Right lobe of liver (tissue), 6 donors: ENCODE measurements at places on chromosomes 5 and 9. TPM values are rescaled to one million over a fixed set of nuclear protein-coding genes. Genes with fewer than 3 reads are reported as not detected.
A peak's percentile ranks its signal among the peaks of the same experiment; 100 is the strongest.

The EIF4E1B gene
- total RNA-seq: not detected

The SERF1A gene
- total RNA-seq: 1.5 TPM

The CDC26 gene
- total RNA-seq: 16.2 TPM

The TPM2 gene
- 4.7 TPM for total RNA-seq

The GABRA1 gene
- total RNA-seq: not detected

The PCDHGC4 gene
- 10.7 TPM for total RNA-seq

The PCDHGB2 gene
- total RNA-seq: 1.1 TPM

The TMEM215 gene
- not detected for total RNA-seq

The LCN12 gene
- total RNA-seq: 2.7 TPM

The COL23A1 gene
- 1.2 TPM for total RNA-seq

DNA sequence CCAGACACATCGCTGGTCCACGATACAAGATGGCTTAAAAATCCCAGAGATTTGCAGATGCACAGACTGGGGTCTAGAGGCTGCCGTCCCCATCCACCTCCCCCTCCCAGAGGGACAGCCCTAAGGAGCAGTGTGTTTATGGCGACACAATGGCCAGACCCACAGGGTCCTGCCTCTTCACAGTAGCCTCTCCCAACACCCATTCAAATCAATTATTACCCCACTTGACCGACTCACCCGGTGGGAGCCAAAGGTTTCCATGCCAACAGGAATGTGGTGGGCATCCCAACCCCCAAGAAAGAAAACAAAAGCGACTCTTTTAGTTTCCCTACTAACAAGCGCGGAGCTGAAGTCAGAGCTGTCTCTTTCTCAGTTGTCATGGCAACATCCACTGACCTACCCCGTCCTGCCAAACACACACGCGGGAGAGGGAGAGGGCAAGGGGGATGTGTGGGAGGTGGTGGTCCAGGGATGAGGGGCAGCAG is 209.0 kb downstream of the TTLL11 start:
- no peak for DNase-seq

GRCh38 chr9:104269996-104270963 is 176.2 kb downstream of the SMC2 start:
- DNase-seq: no peak

- no peak for DNase-seq
Observed at GRCh38 chr5:10111571-10111970, 138.1 kb downstream of the ATPSCKMT start.

- DNase-seq: no peak
Observed at GRCh38 chr5:164185000-164185399, 679.6 kb downstream of the MAT2B start.

GRCh38 chr5:132238169-132238744 is 10.6 kb upstream of the P4HA2 start:
- DNase-seq: no peak

DNA sequence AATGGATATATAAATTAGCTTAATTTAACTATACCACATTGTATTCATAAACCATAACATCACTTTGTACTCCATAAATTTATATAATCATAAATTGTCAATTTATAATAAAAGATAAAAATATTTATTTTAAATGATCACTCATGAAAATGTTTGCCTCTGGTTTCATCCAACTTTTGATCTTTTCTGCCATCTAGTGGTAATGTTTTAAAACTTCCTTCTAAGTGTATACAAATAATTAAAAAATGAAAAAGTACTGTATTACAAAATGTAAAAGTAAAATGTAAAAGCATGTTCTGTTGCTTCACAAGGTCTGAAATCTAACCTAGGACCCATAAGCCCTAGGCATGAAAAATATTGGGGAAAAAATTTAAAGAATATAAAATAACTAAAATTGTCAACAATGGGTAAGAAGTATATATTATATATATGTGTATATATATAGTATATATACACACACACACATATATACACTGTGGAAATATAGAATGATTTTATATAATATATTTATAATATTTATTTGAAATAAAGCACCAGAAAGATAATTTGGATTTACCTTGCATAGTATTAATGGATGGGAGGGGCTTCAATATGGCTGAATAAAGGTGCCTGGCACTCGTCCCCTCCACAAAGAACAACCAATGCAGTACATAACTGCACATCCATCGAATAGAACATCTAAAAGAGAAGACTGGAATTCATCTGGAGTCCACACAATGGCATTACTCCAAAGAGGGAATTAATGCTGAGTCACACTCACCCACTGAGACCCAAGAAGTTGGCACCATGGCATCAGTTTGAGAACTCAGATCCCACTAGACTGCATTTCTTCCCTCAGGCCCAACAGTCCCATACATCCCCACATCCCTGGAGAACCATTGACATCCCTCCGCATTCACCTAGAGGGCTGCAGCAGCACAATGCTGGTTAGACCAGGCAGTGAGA is 32.5 kb downstream of the ANXA1 start:
- no peak for DNase-seq

GRCh38 chr5:58138791-58139190 is 321.1 kb downstream of the PLK2 start:
- no peak for DNase-seq

DNA sequence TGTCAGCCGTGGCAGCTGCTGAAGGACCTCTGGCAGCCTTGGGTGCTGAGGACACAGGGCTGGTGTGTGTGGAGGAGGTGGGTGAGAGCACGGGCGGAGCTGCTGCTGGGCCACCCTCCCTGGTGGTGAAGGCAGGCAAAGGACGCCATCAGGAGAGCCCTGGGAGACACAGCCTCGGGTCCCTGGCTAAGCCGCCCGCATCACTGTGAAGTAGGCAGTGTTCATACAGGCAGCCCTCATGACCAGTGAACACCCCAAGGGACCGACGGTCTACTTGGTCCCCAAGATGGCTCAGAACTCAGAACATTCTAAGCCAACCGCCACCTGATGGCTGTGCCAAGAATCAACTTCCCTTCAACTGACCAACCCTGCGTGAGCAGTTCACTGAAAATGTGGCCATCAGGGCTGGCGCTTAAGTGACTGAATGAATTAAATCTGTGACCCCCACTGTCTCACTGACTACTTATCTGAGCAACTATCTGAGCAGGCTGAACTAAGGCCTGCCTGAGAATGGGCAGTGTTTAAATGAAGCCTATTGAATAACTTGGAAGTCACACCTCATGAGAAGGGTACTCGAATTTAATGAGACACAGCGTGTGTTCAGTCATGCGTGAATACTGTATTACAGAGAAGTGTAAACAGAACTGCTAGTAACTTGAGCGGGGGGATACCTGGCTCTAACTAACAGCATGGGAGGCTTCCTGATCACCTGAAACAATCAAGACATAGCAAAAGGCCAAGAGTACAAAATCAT is 54.7 kb upstream of the SIMC1 start:
- no peak for DNase-seq

DNA sequence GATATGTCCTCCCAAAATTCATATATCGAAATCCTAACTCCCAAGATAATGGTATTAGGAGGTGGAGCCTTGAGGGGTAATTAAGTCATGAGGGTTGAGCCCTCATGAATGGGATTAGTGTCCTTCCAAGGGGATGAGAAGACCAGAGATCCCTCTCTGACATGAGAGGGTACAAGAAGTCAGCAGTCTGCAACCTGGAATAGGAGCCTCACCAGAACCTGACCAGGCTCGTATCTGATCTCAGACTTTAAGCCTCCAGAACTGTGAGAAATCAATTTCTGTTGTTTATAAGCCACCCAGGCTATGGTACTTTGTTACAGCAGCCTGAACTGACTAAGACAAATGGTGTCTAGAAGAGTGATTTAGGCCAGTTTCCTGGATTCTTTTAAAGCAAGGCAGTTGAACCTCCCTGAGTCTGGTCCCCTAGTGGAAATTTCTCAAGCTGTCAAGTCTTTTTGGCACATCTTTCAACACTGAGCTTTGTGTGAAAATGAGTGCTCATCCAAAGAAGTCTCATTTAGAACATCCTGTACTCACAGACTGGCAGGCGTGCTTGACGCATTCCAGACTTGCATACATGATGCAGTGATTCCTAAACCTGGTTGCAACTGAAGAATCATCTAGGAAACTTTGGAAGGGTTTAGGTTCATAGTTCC is 254.8 kb upstream of the PPP1R2B start:
- DNase-seq: no peak

DNA sequence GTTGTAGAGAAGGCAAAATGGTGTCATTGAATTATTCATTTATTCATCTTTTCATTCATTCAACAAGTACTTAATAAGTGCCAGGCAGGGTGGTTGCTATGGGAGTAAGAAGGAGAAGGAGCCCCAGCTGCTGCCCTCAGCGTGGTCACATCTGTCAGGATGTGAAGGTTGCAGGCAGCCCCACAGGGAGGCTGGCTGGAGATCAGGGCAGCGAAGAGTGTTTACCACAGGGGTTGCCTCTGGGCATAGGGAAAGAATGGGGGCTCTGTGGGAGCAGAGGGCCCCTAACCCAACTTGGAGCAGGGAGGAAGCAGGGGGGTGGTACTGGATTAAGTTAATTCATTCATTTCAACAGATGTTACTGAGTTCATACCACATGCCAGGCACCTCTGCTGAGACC is 6.0 kb downstream of the PCDH12 start:
- no peak for DNase-seq

GRCh38 chr9:119881898-119882297 is 512.7 kb upstream of the BRINP1 start:
- no peak for DNase-seq

GRCh38 chr9:33440609-33441008 is 6.8 kb downstream of the AQP3 start:
- DNase-seq: no peak

- no peak for DNase-seq
Observed at GRCh38 chr5:164597293-164597900, 1092.0 kb downstream of the MAT2B start.

- DNase-seq: no peak
Observed at GRCh38 chr5:5165541-5166002, 25.4 kb downstream of the ADAMTS16 start.

- no peak for DNase-seq
Observed at GRCh38 chr9:82423700-82424099, 435.1 kb downstream of the SPATA31D1 start.

DNA sequence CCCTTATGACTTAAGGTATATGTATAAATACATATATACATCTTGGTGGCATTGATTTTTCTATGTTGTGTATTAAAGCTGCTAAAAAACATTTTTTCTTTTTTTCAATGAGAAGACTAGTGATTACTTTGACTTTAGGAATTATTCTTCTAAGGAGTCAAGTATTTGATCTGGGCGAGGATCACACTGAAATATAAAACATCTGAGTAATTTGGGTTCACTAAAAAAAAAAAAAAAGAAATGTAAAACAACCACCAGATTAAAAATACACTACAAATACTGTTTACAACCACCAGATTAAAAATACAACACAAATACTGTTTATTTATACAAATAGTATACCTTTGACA is 9.0 kb downstream of the UBAP1 start:
- DNase-seq: no peak

- DNase-seq: no peak
Observed at GRCh38 chr5:96463091-96463490, 30.0 kb upstream of the PCSK1 start.

DNA sequence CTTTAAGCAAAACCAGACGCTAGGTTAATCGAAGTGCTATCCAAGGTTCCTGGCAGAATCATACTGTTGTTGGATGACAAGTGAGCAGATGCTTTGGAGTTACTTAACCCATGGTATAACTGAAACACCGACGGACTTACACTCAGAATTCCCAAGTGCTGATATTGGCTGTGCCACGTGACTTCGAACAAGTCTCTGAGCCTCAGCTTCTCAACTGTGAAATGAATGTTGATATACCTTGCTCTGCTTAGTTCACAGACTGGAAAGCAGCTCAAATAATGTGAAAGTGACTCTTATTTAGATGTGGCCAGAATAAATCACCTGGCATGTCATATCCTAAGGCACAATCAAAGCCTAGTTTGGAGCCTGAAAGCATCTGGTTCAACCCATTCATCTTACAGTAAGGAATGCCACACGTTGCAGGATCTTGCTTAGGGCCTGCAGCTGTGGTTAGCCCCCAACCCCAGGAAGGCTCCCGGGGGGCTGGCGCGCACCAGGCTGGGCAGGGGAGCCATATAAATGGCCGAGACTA is 759 bp downstream of the GEMIN5 start:
- DNase-seq: no peak

DNA sequence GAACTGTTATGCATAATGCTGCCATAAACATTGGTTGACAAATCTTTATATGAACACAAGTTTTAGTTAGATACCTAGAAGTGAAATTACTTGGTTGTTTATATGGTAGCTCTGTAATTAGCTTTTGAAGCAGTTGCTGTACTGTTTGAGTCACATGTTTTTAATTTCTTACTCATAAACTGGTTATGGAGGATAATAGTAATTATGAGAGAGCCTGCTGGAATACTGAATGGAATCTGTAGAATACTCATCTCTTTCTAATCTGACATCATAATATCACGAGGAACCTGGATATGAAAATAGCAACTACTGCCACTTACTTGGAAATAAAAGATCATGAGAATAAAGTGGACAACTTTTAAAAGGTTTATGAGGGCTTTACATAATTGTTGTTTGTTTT is 509.2 kb downstream of the CETN3 start:
- no peak for DNase-seq

- DNase-seq: no peak
Observed at GRCh38 chr5:89972901-89973300, 436.7 kb downstream of the CETN3 start.

DNA sequence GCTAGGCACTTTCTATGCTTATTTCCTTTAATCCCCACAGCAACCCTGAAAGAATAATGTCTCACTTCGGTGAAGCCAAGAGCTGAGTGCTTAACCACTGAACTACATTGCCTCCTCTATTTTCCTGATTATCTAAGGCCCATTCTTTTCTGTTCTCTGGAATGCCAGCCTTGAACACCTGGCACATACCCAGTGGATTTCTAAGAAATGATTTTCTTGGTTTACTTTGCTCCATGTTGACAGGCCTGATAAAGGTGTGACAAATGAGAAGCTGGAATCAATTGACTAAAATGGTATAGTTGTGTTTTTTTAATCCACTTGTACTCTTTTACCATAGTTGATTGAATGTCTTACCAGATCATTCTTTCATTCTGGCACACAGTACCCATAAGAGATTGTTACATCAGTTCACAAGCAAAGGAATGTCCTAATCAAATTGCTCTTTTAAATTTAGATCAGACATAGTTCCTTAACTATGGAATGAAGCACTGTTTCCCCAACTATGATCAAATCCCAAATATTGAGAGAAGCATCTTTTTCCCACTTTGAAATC is 9.0 kb upstream of the ENC1 start:
- DNase-seq: no peak

DNA sequence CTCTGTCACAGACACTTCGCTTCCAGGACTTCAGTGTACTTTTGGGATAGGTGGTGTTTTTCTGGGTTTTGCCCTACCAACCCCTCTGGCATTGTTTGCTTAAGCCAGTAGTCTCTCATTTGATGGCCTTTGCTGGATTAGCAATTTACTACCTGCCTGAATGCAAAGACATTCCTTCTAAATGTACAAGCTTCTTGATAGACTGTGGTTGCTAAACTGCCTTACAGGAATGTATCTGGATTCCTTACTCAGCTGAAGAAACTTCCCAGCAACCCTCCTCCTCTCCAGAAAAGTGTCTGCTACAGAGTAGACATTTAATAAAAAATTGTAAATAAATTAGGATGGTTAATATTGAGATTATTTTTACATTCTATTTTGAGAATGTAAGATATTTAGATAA is 1916.7 kb downstream of the EFNA5 start:
- DNase-seq: no peak

GRCh38 chr9:89706731-89707191 is 101.9 kb downstream of the GADD45G start:
- DNase-seq: no peak

- no peak for DNase-seq
Observed at GRCh38 chr9:25876248-25876647, 198.0 kb upstream of the TUSC1 start.

- peak; percentile 39 for DNase-seq
Observed at GRCh38 chr9:20620650-20621470, 1.4 kb downstream of the MLLT3 start.
